ENCODE measurements at places on chromosomes 12 and 14.
A peak's percentile ranks its signal among the peaks of the same experiment; 100 is the strongest.

DNA sequence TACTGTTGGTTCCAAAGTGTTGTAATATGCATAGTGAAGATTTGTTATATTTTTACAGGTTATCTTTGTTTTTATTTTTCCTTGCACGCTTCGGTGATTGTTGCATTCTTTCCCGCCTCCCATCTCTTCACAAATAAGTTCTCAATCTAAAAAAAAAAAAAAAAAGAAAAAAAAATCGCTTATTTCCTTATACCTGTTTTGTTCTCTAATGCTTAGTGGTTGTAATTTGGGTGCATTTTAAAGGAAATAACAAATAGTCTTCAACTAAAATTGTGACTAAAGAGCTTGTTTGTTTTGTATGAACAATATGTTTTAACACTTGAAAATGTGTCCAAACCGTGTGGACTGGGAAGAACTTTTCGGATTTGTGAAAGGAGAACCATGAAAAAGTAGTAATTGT, 1.5 kb downstream of the CAND1 start:
- no peak for DNase-seq

- no peak for DNase-seq
Measured at GRCh38 chr14:83992857-83993256, 1537.1 kb upstream of the FLRT2 start.

GRCh38 chr12:2924019-2924418, 33.3 kb downstream of the TULP3 start:
- no peak for DNase-seq

DNA sequence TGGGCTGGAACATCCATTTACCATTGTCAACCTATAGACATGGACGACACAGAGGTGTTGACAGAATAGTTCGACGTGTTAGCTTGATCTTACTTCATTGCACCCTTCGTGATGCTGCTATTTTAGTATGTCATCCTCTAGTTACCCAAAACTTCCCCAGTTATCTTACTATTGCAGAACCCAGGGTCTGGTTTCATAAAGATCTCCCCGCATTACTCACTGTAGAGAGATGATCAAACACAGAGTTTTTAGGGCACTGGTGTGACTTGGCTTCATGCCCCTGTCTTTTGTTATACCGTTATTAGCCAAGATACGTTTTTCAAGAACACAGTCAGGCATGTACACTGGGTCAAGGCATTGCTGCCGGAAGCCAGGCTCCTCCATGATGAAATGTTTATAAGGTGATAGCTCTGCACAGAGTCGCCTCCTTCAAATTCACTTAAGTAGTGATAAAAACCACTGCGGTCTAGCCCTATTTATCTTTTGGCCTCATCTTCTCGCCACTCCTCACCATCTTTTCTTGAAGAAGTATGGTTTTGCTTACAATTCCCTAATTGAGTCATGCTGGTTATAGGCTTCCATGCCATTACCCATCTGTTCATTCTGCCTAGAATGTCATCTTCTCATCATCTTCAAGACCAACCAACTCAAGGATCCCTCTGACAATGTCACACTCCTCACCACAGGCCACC, 1127.9 kb downstream of the VRK1 start:
- no peak for DNase-seq

- DNase-seq: peak; percentile 20
Measured at GRCh38 chr12:95790917-95791849, 619 bp upstream of the NTN4 start.

- no peak for DNase-seq
Measured at GRCh38 chr12:114512351-114512750, 106.4 kb upstream of the TBX5 start.

- DNase-seq: no peak
Measured at GRCh38 chr14:44165286-44165685, 341.8 kb downstream of the FSCB start.

GRCh38 chr12:107490010-107490409, 195.6 kb upstream of the PWP1 start:
- DNase-seq: no peak

DNA sequence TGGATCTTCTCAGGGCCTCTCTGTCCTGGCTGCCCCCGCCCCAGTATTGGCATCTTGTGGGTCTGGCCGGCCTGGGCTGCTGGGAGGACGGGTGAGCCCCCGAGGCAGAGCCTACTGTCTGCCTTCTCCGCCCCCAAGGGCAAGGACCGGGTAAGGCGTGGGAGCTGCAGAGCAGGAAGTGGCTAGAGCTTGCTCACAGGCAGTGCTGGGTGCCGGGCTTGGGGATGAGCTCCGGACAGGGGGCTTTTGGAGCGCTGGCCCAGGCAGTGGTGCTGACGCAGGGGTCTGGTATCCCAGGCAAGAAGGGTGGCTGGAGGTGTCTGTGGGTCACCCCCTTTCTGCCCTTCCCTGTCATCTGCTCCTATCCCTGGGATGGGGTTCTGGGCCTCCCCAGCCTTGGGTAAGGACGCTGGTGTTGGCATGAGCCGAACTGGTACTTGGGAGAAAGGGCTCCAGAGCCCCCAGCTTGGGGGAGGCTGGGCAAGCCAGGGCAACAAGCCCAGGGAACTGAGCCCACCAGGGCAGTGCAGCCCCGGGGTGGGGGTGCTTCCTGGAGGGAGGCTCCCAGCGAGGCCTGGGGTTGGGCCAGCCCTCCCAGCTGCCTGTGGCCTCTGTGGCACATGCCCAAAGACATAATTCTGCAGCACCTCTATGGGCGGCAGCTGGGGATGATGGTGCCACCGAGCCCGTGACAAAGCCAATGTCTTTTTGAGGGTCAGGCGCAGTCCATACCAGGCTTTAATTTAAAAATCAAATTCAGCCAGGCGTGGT, 126.3 kb downstream of the KIF26A start:
- no peak for DNase-seq

DNA sequence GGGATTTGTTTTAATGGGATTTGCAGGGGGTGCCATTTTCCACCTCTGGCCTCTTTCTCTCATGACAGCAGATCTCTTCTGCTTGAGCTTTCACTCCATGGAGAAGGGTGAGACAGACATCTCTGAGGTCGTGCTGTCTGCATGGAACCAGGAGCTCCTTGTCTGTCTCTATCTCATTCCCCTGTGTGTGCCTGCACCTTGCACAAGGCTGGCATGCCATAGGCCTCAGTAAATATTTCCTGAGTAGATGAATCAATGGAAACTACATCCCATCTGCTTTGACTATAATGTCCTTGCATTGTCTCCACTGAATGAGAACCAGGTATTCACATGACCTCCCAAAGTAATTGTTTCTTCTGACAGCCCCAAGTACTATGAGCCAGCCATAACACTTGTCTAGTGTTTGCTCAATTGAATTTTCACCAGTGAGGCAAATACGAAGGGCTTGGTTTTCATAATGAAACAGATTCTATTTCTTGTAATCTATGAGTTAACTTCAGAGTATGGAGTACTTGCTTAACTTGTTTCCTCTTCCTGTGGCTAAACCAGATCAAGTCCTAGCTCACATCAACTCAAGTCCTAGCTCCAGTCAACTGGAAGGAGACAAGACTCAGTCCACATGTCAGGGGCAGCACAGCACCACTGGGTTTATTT, 32.3 kb downstream of the KCNK13 start:
- DNase-seq: no peak

DNA sequence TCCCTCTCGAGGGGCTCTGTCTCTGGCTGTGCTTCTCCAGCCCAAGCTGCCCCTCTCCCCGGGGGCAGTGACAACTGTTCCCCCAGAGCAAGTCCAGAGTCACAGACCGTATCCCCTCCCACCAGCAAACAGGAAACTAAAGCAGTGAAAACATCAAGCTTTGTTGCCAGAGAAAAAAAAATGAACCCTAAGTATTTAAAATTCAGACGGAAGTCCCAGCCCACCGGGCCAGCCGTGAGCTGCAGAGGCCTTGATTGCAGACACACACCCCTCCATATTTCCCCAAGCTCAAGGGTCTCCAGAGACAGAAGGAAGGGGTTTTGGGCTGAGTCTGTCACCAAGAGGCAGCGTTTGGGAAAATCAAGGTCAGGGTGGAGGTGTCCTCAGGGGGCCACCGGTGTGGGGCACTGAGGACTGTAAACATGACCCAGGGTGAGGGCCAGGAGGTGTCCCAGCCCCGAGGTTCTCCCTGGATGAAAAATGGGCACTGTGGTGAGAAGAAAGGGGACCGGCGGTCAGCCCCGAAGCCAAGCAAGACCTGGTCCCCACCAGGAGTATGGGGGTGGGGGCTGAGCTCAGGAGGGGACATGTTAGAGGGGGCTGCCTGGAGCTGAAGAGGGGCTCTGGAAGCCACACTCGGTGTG, 7.7 kb downstream of the PHETA1 start:
- no peak for DNase-seq

- DNase-seq: no peak
Measured at GRCh38 chr12:8834230-8834629, 11.8 kb downstream of the A2ML1 start.

DNA sequence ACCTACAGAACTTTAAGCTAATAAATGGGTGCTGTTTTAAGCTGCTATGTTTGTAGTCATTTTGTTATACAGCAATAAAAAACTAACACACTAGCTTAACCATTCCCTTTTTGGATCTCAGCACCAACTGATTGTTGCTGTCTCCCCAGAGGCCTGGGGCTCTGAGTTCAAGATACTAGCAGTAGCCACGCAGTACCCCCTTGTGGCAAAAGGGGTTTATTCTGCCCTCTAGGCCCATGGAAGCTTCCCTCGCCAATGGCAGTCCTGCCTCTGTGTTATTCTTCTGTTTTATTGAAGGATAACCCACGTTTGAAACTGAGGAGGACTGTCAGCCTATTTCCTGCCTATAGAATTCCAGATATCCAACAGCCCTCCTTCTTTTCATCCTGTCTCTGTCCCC, 455.3 kb upstream of the ATP2B1 start:
- DNase-seq: no peak

GRCh38 chr12:19018302-19018970, 111.1 kb upstream of the PLEKHA5 start:
- no peak for DNase-seq

DNA sequence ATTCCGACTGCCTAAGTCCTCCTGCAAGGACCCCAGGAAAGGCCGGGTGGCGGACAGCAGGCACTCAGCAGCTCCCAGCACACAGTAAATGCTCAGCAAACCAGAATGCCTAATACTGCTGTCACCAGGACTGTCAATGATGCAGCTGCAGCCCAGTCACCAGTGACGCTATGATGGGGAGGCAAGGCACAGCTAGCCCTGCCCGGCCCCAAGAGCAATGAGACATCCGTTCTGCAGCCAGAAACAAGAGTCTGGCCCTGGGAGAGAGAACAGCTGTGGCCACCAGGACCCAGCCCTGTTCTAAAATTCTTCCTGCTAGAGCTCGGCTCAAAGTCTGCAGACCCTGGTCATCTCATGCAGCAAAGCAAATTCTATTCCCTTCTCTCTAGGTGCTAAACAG, 69.8 kb downstream of the NCOR2 start:
- no peak for DNase-seq

DNA sequence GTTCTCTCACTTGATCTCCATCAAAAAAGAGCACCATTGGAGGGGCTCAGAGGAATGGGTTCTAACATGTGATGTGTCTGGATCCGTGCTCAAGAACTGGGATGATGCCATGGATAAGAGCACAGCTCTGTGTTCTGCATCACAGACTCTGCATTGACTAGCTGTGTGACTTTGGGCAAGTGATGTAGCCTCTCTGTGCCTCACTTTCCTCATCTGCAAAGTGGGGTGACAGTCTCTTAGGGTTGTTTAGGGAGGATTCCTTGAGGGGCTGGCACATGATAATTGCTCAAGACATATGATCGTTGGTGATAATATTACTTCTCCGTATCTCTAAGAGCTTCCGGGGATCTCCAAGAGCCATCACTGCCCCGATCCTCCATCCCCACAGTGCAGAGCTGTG, 202.3 kb downstream of the CHST11 start:
- no peak for DNase-seq

DNA sequence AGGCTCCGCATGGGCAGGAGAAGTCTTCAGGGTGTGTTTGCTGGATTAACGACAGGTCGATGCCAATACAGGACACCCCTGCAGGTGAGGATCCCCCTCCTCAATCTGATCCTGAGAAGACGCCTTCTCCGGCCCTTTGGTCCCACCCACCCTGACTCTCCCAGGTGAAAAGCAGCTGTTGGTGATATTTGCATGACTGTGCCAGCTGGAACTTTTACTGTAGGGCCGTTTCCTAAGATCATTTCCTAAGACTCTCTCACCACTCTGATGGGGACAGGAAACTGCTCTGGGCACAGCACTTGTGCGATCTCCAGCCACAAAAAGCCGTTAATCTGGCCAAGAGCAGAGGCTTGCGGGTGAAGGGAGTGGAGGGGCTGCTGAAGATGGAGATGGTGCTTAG, 16.8 kb upstream of the EIF5 start:
- no peak for DNase-seq
